ENCODE measurements at places on chromosomes 6 and 20.

DNA sequence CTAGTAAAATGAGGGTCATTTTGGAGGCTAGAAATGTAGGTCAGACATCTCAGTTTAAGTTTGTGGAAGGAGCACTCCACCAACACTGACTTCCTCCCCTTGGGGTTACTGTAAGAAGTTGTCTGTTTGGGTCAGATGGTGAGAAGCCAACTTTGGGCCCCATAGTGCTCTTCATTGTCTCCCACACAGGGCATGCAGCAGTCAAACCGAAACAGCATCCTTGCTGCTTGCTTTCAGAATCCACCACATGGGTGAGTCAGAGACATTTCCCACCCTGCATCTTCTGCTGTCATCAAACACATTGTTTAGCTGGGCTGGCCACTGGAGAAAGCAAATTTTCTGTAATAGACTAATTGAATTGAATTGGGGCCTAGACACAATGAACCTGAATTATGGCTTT, 16.8 kb downstream of the IL17F start:
- no peak for DNase-seq

DNA sequence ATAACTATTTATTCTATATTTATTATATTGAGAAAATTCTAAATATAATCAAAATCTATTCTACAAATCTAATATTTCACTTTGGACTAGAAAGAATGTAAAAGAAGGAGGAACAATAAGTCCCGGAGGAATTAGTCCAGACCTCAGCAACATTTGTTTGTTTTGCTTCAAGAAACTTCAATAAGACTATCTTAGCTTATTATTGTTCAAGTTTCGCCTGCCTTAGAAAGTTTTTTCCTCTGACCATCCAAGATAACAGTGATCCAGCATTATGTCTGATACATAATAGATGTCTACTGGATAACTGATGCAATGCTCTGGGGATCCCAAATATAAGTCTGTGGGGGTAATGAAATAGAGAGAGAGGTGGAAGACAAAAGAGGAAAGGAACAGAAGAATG, 28.7 kb upstream of the NT5E start:
- no peak for DNase-seq

DNA sequence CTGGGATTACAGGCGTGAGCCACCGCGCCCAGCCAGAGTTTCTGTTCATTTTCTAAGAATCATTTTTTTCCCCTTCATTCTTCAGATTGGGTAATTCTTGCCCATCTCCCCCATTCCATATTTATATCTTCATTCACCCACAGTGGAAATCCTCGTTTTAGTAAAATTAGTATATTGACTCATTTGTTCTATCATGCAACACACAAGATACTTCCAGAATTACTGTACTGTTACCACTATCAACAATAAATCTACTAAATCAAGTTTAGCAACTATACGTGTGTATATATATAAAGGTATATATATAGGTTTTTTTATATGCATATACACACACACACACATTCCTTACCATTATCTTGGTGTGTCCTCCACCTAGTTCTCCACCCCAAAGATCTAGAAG, 41.2 kb upstream of the KCNG1 start:
- DNase-seq = no peak

DNA sequence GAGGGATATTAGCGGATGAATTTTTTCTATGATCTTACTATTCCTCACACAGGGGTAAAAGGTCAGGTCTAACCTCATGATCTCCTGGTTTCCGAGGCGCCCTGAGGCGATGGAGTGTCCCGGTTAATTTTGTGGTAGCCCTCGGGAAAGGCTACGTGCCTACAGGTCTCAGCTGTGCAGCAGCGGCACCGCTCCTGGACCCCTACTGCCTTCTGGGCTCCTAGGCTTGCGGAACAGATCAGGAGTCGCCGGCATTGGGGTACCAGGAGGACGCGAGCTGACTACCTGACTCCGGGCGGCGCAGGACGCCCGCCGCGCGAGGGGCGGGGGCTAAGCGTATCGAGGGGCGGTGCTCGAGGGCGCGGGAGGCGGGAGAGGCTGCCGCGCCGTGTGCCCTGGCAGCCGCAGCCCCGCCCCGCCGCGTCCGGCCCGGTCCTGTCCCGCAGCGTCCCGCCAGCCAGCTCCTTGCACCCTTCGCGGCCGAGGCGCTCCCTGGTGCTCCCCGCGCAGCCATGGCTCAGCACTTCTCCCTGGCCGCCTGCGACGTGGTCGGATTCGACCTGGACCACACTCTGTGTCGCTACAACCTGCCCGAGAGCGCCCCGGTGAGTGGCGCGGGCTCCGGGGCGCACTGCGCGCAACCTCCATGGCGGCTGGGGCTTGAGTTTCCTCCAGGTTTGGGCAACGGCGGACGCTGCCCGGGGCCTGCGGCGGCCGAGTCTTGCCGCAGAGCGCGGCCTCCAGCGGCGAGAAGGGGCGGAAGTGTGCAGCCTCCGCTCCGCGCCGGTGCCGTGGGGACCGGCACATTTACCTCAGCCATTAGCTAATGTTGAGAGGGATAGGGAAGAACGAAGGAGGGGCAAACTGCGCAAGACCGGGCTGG, at the start of gene NT5DC1:
NT5DC1 (plus strand) TSS at position 435 of the 883 bp plus-strand sequence; CDS start at position 513, 78 bp downstream.
- peak; percentile 88 for DNase-seq

- DNase-seq = no peak
Measured at GRCh38 chr6:89134723-89135122, 11.1 kb upstream of the PM20D2 start.

- DNase-seq = peak; percentile 31
Measured at GRCh38 chr6:27667657-27668441, 194.9 kb upstream of the ZNF184 start.

- no peak for DNase-seq
Measured at GRCh38 chr6:96826865-96827264, 10.4 kb downstream of the GPR63 start.

GRCh38 chr6:71015392-71015791, 58.5 kb upstream of the B3GAT2 start:
- DNase-seq = no peak

DNA sequence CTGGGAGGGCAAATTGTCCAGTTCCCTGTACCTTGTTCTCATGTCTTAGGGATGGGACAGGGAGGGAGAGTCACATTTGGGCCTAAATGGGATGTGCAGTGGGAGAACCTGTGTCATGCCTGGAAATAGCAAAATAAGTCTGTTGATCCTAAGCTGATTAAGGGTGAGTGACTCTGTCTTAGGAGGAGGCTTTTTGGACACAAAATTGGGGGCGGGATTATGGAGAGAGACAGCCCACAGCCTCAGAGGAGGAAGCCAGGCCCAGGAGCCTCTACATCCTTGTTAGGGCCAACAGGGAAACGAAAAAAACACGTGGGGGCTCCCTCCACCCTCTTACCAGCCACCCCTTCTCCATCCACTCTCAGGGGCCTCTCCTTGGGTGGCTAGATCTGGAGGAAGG, 2.2 kb downstream of the KCNB1 start:
- DNase-seq = no peak
